ENCODE measurements at places on chromosomes 2 and 18.
A peak's percentile ranks its signal among the peaks of the same experiment; 100 is the strongest.

GRCh38 chr18:36297417-36298125 is at the start of gene FHOD3:
FHOD3 (plus strand) TSS chr18:36297713; CDS start chr18:36297836, 123 bp downstream.
- DNase-seq, result peak; percentile 31

GRCh38 chr2:176457481-176457880 is 188.2 kb downstream of the MTX2 start:
- no peak for DNase-seq

DNA sequence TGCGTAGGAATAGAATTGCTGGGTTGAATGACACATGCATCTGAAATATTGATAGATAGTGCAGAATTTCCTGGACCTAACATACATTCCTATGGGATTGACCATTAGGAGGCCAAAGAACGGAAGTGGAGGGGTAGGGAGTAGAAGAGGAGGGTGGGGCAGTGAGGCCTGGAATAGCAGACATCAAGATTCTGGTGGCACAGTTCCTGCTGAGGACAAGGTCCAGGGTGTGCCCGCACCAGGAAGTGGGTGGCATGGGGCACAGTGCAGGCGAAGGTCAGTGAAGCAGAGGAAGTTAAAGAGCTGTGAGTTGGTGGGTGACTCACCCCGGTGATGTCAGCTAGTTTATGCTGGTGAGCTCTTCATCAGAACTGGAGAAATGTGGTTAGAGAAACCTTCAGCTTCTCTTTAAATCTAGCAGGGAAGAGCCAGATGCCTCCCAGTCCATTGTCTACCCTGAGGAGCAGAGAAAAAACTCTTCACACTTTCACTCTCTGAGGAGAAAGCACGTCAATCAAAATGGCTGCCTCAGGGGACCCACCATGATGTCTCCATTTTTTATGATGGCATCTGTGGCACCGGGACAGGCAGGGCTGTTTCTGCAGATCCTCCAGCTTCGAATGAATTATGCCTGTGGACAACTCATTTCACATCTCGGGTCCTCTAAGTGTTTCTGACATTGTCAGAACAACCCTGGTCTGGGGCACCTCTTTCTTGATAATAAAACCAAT is 55.9 kb upstream of the CTLA4 start:
- peak; percentile 80 for DNase-seq

DNA sequence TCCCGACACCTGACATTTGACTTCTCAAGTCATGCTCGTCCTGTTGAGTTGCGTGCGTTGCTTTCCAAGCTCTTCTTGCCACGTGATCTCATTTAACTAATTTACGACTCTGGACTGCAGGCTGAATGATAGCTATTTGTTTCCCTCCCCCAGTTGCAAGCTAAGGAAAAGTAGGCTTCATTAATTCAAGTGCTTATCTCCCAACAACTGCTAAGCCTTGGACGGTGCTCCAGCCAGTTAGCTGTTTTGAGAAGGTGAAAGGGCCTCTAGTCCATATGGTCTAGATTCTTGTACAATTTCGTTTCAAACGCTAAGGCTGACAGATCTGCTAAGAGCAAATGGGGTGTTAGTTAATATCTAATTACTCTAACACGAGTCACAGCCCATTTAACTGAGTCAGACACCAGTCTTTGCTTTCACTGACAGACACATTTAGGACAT is 21.1 kb downstream of the GPR45 start:
- no peak for DNase-seq

- DNase-seq, result no peak
These were observed 44.0 kb downstream of the TRAK2 start for GRCh38 chr2:201407265-201407664.

- no peak for DNase-seq
These were observed 396.8 kb upstream of the NETO1 start for GRCh38 chr18:73264562-73264921.

GRCh38 chr2:48668992-48669391 is 51.3 kb downstream of the GTF2A1L start:
- DNase-seq, result no peak

DNA sequence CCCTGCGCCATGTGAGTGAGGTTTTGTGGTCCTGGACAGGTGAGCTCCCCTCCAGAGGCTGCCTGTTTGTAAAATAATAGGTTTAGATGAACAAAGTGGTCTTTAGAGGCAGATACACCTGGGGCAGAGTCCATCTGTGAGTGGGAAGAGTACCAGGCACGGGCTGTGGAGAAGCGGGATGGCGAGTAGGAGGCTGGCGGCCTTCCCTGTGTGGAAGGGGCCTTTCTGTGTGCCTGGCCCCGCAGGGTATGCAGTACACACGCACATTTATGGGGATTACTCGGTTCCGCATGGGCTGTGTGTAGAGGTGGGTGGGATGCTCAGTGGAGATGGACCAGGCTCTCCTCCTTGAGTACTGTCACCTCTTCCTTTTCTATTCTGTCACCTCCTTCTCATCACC is 64.1 kb downstream of the AGAP1 start:
- DNase-seq, result no peak

DNA sequence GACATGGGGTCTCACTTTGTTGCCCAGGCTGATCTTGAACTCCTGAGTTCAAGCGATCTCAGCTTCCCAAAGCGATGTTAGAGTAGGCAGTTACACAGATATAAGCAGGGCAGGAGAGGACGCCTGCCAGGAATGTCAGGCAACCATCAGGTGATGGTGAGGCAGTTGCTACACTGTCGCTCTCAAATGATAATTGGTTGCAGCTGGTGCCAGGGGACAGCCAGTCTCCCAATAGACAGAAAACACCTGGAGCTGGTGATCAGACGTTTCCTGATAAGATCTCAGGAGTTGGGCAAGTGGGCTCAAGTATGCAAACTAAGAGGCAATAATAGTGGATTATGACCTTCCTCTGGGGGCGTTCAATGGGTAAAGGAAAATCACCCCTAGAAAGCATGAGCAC is 163.1 kb upstream of the RGPD4 start:
- no peak for DNase-seq

DNA sequence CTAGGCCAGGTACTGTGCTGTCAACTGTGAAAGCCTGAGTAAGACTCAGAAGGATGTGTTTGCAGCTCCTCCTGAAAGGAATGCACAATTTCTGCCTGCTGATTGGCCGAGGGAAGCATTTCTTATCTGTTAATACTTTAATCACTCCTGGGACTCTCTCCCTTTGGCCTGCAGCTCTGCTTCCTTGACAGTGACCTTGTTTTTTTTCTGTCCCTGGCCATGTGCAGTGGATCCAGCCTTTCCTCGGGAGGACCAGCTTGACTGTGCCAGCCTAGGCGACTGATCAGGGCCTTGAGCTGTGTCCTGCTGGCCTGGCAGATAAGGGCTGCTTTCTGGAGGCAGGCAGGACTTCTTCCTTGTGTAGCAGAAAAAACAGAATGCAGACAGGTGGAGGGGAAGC is 10.0 kb downstream of the RNF144A start:
- peak; percentile 14 for DNase-seq

DNA sequence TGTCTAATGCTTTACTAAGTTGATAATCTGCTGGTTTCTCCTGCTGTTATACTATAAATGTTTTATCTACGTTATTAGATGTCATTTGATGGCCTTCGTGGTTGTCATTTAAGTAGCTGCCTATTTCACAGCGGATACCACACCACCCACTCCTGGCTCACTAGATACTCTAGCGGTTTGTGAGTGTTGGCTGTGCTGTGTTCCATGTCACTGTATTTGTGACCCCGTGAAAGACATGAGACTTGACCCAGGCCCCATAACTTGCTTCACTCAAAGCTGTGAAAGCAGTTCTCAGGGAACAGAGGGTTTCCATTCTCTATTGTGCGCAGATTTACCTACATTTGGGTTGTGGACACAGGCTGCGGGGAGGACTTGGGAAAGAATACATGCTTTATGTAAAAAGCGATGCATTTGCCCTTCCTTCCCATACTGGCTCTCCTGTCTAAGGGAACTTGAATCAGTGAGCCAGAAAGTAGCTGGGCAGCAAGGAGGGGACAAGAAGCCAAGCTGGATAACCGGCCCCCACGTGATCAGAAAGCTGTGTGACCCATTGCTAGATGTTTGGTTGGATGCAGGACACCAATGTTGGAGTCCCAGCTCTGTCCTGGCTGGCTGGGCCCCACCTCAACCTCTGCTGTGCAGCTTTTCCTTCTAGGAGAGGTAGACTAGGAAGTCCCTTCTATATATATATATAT is 52.2 kb downstream of the PLB1 start:
- no peak for DNase-seq

DNA sequence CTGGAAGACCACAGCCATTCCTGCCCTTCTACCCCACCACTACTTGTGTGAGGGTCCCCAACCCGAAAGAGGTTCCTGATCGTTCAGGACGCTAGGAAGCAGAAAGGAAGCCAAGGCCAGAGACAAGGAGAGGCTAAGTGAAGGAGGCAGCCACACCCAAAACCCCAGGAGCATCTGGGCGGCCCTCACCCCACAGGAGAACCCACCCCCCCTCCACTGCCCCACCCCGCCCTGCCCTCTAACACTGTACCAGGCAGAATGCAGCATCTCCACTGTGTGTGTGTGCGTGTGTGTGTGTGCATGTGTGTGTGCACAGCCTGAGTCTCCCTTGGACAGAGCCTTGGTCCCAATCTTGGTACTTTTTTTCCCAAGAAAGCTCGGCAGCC is 207.5 kb upstream of the HAAO start:
- no peak for DNase-seq

DNA sequence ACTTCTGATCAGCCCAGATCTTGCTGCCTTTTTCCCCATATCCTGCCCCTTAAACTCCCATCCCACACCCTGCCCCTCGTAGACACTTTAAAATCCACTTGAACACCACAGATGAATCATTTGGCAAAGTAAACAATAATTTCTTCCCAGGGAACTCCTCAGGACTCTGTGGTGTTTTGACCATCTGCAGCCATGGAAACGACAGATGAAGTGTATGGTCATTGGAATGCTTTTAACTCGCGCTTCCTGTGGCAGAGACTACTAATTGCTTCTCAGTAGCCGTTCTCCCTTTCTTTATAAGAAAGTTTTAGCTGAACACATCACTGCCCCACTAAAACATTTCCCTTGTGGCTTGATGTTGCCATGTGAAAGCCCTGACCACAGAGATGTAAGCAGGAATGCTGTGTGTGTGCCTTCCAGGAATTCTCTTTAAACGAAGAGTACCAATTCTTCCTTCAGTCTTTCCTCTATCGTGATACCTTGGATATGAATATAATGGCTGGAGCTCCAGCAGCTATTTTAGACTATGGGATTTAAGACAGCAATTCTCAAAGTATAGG is 92.7 kb upstream of the PARD3B start:
- no peak for DNase-seq

DNA sequence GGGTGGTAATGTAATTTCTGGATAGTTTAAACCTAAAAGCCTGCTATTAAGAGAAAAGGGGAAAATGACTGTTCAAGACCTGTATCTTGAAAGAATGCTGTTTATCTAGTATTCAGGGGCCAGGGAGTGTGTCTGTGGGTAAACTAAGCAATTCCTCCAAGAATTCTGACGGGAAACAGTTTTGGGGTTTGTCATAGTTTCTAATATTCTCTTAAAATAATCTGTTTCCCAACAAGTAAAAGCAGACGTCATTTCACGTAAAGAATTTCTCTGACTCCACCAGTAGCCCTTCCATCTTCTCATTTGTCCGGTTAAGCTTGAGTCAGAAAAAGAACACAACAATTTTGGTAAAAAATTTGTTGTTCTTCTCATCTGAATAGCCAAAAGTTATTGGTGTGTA is 232.1 kb upstream of the EPAS1 start:
- DNase-seq, result no peak

- DNase-seq, result no peak
These were observed 2.1 kb downstream of the TSHZ1 start for GRCh38 chr18:75212751-75213090.

- DNase-seq, result no peak
These were observed 75.7 kb downstream of the NOL10 start for GRCh38 chr2:10614124-10614523.

DNA sequence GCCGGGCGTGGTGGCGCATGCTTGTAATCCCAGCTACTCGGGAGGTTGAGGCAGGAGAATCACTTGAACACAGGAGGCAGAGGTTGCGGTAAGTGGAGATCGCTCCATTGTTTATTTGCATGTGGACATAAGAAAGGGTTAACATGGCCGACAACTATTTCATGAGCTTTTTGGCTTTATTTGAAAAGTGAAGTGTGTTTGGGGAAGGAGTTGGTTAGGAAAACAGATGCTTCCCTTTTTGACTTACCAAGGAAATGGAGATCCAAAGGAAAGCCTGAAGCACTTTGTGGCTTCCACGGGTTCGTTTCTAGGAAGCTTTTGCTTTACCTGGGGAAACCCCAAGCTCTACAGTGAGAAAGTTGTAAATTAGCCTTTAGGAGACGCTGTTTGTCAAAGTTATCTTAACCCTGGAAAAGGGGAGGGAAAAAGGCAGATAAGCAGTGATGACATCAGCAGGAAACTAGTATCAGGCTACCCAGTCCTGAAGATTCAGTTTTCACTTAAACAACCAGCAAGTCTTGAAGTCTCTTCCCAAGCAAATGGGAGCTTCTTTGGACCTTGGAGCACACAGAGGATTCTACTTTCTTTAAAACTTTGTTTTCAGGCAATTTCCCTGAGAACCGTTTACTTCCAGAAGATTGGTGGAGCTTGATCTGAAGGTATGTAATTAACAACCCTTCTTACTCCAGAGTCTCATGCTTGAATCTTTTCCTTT is at the start of gene CASP10:
Gene CASP10 (plus strand): TSS at position 492 of the 715 bp plus-strand sequence. CDS start 2,637 bp downstream, outside the sequence.
- DNase-seq, result no peak

- DNase-seq, result no peak
These were observed 109.6 kb downstream of the LAMA3 start for GRCh38 chr18:23798824-23799223.

Measured in activated T-cell treated with anti-CD3 and anti-CD28 coated beads, Interleukin-2, amount 50 U/mL, for 48 hours (primary cell).